ENCODE measurements at places on chromosomes 11 and 22.

GRCh38 chr22:46504584-46504983 is 32.8 kb downstream of the CELSR1 start:
- no peak for DNase-seq

GRCh38 chr11:27084518-27084917 is 43.9 kb downstream of the BBOX1 start:
- no peak for DNase-seq

- no peak for DNase-seq
Measured at GRCh38 chr11:70404244-70404643, 5.9 kb downstream of the CTTN start.

DNA sequence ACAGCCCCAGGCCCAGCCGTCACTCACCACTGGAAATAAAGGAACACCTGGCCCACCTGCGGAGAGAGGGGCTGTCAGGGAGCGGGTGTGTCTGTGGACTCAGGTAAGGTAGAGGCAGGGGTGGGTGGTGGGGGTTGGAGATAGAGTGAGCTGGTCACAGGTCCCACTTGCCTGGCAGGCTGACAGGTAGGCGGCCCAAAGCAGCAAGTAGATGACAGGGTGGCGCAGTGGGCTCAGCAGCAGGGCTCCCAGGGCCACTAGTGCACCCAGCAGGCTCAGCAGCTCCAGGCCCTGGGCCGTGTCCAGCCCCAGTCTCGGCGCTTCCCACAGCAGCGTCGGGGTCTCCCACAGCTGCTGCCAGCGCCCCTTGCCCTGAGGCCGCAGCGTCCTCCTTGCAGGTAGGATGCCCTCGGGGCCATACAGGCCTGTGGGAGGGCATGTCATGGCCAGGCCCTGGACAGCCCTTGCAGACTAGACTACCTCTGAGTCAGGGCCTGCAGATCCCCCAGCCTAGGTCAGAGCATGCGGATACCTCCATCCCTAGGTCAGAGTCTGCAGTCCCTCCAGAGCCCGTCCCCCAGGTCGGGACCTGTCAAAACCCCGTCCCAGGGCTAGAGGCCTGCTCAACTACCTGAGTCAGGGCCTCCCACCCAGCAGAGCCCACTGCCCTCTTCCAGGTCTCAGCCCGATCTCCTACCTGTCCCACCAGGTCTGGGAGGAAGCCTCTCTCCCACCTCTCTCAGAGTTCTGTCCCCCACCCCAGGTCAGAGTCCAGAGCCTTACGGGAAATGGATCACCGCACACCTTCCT is 686 bp downstream of the LMF2 start:
- DNase-seq: no peak

DNA sequence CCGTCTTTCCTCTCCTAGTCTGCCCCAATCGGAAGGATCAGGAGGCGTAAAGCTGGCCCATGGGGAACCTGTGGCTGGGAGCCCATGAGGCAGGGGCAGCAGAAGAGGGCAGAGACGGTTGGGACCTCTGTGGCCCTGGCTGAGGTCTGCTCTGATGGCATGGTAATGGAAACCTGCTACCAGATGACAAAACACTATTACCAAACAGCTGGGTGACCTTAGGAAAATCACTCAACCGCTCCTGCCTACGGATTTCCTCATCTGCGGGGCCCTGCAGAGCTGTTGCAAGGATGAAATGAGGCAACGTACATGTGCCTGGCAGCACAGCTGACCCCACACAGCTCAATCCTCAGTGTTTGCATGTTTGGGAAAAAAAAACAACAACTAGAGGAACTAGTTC is 4.6 kb downstream of the AP5B1 start:
- DNase-seq: no peak

- no peak for DNase-seq
Measured at GRCh38 chr22:30879415-30879797, 89.2 kb downstream of the MORC2 start.

DNA sequence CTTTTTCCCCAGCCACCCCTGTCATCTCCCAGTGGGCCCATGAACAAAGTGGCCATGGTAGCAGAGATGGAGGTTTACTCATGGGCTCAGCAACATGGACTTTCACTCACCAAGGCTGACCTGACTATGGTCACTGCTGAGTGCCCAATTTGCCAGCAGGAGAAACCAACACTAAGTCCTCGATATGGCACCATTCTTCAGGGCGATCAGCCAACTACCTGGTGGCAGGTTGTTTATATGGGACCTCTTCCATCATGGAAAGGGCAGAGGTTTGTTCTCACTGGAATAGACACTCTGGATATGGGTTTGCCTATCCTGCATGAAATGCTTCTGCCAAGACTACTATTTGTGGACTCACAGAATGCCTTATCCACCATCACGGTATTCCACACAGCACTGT is 1009.1 kb downstream of the NTM start:
- no peak for DNase-seq

Data from activated T-helper 1 cell treated with anti-CD3 and anti-CD28 coated beads, Interleukin-2, amount 50 U/mL, for 16 hours (primary cell).